Bone marrow (tissue), 2 donors: ENCODE measurements at places on chromosomes 12 and 14.

DNA sequence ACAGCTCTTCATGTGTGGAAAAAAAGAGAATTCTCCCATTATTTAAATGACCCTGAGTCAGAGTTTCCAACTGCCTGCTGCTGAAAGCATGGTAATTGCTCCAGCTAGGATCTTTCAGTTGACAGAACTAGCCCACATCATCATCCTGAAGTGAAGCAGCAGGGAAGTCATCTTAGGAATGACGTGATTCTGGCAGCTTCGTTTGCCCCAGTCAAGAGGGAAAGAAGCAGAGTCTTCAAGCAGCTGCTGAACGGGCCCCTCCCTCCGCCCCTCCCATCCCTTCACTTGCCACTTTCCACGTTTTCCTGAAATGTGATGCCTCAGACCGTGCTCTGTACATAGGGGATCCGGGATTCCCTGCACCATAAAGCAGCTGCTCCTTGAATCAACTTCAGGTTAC is 455.0 kb upstream of the TMEM132C start:
- no peak for DNase-seq

DNA sequence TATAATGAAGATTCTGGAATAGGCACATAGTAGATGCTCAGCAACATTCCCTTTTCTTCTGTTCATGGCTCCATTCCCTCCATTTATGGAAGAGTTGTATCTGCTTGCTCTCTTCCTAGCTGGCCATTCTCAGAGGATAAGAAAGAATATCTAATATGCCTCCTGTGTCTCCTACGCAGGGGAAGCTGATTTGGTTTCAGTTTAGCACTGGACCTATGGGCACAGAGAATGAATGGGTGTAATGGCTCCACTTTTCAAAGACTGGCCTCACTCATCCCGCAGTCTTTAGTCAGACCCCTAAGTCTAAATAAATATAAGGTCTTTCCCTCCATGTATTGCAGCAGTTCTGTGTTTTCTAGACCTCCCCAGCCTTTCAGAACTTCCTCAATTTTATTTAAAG is 2.0 kb downstream of the PKP2 start:
- no peak for DNase-seq

DNA sequence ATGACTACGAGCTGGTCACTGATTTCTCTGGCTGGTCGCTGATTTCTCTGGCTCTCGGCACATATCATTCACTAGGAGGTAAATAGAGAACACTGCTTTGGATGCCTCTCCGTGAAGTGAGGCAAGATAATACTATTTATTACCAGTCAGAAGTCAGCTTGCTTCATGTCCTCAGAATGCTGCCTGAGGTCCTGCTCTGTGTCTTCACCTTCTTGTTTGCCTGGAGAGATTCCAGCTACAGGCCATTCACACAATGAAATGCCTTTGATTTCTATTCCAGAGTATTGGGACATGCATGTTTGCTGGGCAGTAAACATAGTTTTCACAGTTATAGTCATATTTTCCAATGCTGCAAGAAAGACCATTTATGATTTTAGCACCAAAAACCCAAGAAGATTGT is 106.7 kb downstream of the AEBP2 start:
- DNase-seq = no peak

DNA sequence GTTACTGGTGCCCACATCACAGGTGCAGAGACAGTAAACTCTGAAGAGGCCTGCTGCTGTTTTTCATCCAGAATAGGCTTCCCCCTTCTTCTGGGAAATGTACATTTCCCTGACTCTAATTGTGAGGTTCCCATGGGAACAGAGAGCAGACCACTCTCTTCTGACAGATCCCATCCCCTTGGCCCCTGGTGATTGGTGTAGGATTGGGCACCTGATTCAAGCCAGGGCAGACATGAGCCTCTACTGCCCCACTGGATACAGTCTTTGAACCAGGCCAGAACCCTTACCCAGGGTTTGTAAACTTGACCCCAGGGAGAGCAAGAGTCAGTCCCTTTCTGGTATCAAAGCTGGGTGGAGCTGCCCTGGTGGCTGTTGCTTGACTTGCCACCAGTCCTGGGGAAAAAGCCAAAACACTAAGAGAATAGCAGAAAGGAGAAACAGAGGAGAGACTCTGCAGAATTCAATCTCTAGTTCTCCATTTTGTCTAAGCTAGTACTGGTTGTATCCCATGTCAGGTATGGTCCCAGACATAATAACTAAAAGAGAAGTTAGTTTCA is 14.8 kb upstream of the NFYB start:
- no peak for DNase-seq

DNA sequence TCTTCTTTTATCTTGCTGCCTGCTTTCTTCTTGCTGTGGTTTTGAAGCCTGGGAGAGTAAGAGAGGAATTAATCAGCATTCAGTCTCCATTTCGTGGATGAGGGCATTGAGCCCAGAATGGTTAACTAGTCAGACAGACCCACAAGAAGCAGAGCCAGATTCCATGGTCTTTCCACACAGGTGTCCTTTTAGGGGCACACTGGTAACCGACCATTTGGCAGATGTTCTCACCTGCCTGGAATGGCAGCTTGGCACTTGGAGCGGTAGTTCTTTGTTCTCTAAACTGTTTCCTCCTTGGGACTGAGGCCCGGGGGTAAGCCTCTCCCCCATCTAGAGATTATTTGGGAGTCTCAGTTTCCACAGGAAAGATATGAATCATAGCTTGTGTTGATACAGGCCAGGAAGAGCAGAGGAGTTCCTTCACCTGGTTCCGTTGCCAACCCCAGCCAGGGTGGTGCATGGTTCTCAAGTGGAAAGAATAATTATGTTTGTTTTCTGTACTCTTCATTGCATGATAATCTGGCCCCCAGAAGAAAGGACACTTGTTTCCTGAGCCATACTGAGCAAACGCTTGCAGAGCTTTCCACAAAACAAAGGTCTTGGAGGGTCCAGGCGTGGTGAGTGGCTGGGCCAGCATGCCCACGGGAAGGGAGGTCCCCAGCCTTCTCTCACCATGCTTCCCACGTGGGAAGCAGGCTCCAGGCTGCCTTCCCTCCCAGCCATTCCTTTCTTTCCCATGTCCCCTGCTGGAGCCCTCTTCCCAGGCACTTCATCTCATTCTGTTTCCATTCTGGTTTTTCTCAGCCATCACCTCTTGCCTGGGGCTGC is 2.0 kb upstream of the KRT75 start:
- no peak for DNase-seq

GRCh38 chr12:122501489-122501989 is 807 bp upstream of the ZCCHC8 start:
- no peak for DNase-seq

GRCh38 chr14:60656686-60657455 is 7.6 kb upstream of the SIX1 start:
- DNase-seq = no peak
